Astrocyte (in vitro differentiated cells and primary cell): ENCODE measurements at places on chromosomes 12 and 14. TPM values are rescaled to one million over a fixed set of nuclear protein-coding genes. Genes with fewer than 3 reads are reported as not detected.

WNT5B gene
- total RNA-seq: 110 TPM in 2 replicates

FAM90A1 gene
- total RNA-seq: not detected in 2 replicates

RNU7-1 gene
- not detected in 2 replicates for total RNA-seq

PLEKHG3 gene
- 84.1 and 98.6 TPM in 2 replicates for total RNA-seq
